AG04450 (cell line): ENCODE measurements at places on chromosomes 4 and X. TPM values are rescaled to one million over a fixed set of nuclear protein-coding genes. Genes with fewer than 3 reads are reported as not detected.

The STBD1 gene
- polyA plus RNA-seq = 0.69 and 0.92 TPM in 2 replicates

GRCh38 chr4:182764137-182764536 lies 153.0 kb downstream of the DCTD start:
- no peak for DNase-seq

- DNase-seq = no peak
Observed at GRCh38 chr4:34202154-34202553, 2042.2 kb downstream of the ARAP2 start.

- DNase-seq = no peak
Observed at GRCh38 chrX:117335209-117335608, 781.4 kb downstream of the KLHL13 start.
